ENCODE measurements at places on chromosomes 13 and 19.

DNA sequence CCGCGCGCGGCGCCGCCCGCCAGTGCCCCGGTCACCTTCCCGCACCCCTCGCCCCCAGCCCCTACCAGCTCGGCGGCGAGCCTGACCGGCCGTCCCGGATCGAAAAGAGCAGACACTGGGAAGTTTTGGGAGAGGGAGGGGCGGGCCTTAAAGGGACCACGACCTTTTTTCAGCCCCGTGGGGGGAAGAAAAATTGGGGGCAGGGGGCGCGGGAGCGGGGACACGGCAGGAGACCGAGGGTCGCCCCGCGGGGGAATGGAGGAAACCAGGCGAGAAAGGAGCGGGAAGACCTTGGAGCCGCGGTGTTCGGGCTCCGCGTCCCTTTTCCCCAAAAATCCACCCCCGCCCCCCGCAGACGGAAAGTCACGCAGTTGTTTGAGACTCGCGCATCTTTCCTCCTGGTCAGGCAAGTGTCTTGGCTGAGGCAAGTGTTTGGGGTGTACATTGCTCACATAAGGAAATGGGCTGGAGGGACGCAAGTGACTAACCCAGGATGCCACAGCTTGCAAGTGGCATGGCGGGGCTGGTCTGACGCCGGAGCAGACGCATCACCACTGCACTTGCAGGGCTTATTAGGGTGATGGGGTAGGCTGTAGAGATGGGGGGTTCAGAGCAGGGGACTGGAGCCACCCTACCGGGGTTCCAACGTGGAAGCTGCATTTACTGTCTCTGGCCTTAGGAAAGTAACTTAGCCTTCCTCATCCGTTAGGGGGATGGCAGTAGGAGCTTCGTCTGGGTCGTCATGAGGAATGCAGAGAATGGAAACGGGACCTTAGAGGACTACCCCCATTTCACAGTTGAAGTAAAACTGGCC, 2.7 kb upstream of the HNRNPL start:
- peak; percentile 43 for DNase-seq

- no peak for DNase-seq
Measured at GRCh38 chr19:42143341-42144234, 11.3 kb upstream of the POU2F2 start.

DNA sequence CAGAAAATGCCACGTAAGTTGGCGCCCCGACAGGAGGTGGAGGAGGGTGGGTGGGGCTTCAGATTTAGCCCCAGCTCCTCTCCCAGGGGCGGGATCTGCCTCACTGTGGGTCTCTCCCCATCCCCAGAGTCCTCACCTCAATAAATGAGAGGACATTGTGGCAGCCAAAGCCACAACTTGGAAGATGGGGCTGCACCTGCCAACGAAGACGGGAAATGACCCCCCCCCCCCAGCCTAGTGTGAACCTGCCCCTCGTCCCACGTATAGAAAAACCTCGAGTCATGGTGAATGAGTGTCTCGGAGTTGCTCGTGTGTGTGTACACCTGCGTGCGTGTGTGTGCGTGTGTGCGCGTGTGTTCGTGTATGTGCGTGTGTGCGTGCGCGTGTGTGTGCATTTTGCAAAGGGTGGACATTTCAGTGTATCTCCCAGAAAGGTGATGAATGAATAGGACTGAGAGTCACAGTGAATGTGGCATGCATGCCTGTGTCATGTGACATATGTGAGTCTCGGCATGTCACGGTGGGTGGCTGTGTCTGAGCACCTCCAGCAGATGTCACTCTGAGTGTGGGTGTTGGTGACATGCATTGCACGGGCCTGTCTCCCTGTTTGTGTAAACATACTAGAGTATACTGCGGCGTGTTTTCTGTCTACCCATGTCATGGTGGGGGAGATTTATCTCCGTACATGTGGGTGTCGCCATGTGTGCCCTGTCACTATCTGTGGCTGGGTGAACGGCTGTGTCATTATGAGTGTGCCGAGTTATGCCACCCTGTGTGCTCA, 1.5 kb upstream of the TRAPPC5 start:
- no peak for DNase-seq

DNA sequence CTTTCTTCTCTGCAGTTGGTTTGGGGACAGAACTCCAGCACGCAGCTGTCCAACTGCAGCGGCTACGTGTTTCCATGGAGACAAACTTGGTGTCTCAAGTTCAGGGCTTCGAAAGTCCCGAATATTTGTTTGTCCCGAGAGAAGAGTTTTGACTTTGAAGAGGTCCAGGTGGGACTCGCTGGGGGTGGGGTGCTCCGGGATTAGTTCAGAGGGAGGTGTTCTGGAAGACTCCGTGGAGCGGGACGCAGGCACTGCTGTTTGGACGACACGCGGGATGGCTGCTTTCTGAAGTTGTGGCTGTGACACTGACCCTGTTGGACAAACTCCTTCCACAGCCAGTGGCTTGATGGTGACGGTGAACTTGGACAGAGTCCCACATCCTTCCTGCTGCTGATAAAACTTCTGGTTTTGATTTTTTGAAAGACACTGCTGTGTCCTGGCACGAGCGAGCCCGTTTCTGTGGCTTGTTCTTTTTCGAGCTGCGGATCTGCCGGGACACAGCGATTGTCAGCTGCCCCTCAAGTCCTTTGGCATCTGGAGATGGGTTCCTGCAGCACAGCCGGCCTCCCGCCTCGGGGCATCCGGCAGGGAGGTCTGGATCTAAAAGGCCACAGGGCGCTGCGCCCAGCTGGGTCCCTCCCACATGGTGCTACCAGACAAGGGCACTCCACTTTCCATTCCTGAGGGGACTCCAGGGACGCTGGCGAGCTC, 15.9 kb upstream of the RANBP3 start:
- no peak for DNase-seq

- no peak for DNase-seq
Measured at GRCh38 chr13:69882451-69882850, 225.2 kb upstream of the ATXN8OS start.
